ENCODE measurements at places on chromosomes 5 and 9.

DNA sequence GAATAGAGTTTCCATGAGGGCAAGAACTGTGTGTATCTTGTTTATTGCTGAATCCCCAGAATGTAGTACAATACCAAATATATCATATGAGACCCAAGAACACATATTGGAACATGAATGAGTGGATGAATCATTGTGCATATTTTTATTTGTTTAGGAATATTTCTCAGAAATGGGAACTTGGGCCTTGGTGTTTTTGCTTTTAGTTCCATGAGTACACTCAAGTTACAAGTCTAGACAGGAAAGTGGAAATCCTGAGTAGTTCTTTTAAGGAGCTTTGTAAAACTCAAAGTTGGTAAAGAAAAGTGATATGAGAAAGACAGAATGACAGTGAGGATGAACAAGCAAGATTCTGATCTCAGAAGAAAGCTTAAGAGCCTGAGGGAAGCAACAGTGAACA, 647.0 kb downstream of the EFNA5 start:
- no peak for DNase-seq

- no peak for DNase-seq
These were observed 107.7 kb upstream of the SMARCA2 start for GRCh38 chr9:1907465-1907864.

DNA sequence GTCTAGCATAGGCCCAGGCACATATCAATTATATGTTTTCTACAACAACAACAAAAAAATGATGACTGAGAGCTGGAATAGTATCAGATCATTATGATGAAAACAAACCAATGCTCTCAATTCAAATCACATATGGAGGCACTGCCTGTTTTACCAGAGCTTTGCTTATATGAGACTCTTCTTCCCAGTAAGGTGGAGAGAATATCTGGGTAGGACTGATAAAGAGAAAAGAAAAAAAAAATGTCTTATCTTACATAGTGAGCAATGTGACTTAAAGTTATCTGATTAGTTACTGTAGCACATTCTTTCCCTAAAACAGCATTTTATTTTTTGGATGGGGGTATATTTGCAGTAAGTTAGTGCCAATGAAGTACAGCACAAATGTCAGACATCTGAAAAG, 154.8 kb downstream of the RAB3C start:
- no peak for DNase-seq

- no peak for DNase-seq
These were observed 158.6 kb upstream of the ARRDC3 start for GRCh38 chr5:91541696-91542095.

DNA sequence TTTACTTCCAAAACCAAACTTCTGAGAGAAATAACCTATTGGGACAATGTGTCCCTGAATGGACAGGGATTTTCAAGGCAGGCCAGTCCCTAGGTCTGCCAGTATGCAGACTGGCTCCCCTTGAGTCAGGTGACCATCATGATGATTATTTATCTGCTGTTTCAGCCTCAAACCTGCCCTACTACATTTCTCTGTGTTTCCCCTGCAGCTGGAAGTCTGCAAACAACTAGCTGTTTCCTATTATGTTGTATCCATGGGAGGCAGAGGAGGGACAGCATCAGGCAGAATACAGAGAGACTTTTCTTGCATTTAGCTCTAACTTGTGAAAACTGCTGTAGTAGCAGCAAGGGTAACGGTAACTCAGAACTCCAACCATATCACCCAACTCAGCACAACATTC, 36.2 kb upstream of the IFNK start:
- no peak for DNase-seq

- DNase-seq, result no peak
These were observed 447.8 kb downstream of the PLK2 start for GRCh38 chr5:58012102-58012501.

- no peak for DNase-seq
These were observed 157.2 kb upstream of the ATP10B start for GRCh38 chr5:161009194-161009593.

All from CMK (cell line).